Activated CD8-positive, alpha-beta memory T cell treated with anti-CD3 and anti-CD28 coated beads for 1 hour (primary cell): ENCODE measurements at places on chromosomes 3 and 15.

- no peak for DNase-seq
Observed at GRCh38 chr3:49020330-49021212, 1.4 kb upstream of the NDUFAF3 start.

GRCh38 chr15:52352086-52352485 is 56.5 kb upstream of the MYO5C start:
- no peak for DNase-seq

- DNase-seq: no peak
Observed at GRCh38 chr15:76358453-76358852, 21.9 kb downstream of the ISL2 start.

DNA sequence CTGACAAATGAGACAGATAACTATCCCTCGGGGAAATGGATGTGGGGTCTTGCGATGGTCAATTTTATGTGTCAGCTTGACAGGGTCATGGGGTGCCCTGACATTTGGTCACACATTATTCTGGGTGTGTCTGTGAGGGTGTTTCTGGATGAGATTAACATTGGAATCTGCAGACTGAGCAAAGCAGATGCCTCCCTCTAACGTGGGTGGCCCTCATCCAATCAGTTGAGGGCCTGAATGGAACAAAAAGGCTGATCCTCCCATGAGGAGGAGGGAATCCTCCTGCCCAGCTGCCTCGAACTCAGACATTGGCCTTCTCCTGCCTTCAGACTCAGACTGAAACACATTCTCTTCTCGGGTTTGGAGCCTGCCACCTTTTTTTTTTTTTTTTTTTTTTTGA is 69.0 kb downstream of the MINAR1 start:
- DNase-seq: no peak

DNA sequence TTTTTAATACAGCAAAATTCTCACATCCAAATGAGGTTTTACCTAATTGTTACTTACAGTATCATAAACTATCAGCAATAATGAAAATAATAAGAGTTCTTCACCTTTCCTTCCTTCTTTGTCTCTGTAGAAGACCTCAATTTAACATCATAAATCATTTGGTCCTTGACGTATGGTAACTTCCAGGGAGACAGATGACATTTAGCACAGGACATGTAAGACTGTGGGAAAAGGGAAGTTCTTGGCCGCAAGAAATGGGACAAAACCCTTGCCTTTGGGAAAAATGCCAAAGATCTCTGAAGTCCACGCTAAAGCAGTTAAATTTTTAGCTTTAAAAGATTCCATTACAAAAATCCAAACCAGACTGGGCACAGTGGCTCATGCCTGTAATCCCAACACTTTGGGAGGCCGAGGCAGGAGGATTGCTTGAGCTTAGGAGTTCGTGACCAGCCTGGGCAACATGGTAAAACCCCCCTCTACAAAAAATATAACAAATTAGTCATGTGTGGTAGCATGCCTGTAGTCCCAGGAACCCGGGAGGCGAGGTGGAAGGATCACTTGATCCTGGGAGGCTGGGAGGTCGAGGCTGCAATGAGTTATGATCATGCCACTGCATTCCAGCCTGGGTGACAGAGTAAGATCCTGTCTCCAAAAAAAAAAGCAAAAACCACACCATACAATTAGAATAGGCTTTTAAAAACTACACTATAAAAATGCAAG is 8.8 kb downstream of the PTPN9 start:
- DNase-seq: no peak

DNA sequence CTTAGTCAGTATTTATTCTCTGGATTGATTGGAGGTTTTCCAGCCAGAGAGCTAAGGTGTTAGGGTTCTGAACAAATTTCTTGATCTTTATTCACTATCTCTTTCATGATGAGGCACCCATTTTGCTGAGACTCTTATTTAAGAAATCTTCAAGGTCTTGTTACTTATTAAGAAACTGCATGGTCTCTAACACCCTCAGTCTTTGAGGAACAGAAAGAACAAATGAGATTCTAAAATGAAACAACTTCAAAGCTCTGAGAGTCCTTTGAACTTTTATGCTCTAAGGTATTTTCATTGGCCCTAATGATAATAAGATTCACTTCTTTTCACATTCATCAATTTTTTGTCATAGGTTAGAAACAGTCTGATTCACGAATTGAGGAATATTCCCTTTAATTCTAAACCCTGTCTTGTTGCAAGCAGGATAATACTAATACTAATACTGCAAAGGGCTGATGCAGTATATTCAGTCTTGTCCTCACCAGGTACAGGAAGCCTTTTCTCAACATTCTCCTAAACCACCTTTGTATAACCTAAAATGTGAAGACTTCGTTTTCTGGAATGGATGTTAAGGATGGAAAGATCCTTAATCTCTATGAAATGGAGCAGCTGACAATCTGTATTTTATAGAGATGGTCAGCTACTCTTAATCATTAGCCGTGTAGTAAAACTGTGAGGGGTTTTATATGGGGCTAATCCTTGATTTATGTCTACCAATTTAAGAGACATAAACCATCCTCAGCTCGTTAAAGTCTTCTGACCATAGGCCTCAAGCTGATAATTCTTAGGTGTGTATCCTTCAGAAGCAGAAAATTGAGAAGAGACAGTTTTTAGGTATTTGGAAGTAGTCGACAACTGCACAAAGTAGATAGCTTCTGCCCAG is 198.3 kb downstream of the OTOL1 start:
- DNase-seq: no peak

DNA sequence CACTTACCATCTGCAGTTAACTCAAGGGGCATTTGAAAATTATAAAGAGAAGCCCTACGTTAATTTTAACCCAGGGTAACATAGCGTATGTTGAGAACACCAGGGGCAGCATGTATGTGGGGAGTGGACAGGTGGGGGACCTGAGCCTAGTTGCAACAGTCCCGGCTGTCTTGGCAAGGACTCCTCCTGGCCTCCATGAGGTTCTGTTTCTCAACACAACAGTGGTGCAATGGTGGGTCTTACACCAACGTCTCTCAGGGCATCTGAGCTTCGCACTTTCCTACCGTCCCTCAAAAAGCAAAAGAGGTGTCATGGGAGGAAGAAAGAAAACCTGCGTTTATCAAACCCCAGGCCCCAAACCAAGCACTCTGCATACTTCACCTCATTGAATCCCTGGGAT is 50.6 kb downstream of the MGLL start:
- DNase-seq: no peak

DNA sequence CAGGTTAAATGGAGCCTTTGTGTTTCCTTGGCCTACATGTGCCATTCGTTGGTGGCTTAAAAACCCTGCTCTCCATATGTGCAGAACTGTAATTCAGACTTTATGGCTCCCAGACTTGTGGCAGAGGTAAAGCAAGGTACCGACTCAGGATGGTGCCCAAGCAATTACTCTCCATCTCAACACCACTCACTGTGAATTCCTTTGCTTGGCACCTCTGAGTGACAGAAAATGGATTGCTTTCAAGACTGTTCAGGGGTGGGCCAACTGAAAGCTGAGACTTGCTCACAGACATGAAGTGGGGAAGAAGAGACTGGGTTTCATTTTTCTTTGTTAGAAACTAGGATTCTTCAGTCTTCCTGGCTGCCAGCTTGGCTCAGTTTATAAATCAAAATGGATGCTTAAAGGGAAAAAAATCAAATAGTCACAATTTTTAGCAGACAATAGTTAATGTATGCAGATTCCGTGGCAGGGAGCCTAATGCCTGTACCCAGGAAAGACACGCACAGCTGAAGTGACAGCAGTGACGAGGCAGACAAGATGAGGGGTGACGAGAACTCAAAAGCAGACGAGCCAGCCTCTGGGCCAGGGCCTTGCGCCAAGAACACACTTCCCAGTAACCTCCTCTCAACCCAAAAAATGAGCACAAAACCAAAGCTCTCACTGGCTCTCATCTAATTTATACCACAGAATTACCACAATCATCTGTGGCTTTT is 207.9 kb upstream of the SLC2A2 start:
- no peak for DNase-seq

- no peak for DNase-seq
Observed at GRCh38 chr3:32249184-32249782, 10.8 kb downstream of the CMTM8 start.

DNA sequence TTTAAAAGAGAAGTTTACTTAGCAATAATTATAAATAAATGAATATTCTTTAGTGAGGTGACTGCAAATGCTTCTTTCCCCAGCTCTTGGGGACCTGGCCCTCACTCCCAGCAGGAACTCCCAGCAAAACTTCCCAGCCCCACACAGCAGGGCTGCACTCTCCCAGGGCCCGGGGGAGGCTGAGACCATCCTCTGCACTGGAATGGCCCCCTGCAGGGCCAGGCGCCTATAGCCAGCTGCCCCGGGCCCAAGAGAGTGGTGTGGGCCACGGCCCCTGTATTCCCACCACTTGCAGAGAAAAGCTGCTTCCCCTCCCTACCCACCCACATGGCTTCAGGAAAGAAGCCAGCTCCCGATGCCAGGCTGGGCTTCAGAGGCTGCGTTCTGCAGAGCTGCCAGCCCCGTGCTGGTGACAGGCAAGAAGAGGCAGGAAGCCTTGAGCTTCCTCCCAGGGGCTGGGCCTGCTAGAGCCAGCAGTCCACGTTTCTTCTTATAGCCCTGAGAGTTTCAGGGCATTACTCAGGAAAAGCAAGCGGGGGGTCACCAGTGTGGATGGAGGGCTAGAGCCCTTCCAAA is 20.0 kb downstream of the IDH2 start:
- no peak for DNase-seq

- DNase-seq: no peak
Observed at GRCh38 chr15:50234764-50235163, 30.8 kb downstream of the HDC start.

DNA sequence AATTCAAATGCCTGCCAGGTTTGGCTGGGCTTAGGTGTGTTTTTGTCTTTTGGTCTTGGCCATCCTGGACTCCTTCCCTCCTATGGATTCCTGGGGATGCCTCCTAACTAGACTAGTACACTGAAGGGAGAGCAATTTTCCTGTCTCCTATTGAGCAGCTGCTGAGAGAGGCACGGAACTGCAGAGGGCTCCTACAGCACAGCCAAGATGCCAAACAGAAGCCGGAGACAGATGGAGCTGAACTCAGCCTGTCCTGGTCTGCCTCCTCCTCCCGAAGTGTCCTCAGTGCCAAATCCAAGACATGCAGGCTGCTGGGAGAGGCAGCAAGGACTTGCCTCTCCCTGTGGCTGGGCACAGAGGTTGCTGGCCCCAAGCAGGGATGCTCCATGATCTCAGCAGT is 256.6 kb upstream of the PROK2 start:
- DNase-seq: no peak

DNA sequence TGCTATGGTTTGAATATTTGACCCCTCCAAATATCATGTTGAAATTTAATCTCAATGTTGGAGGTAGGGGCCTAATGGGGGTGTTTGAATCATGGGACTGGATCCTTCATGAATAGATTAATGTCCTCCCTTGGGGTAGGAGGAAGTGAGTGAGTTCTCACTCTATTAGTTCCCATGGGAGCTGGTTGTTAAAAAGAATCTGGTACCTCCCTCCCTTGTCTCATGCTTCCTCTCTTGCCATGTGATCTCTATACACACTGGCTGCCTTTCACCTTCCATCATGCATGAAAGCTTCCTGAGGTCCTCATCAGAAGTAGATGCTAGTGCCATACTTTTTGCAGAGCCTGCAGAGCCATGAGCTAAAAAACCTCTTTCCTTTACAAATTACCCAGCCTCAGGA is 177.7 kb upstream of the MCTP2 start:
- no peak for DNase-seq

GRCh38 chr3:182490596-182491491 is 302.5 kb upstream of the ATP11B start:
- DNase-seq: no peak

- DNase-seq: no peak
Observed at GRCh38 chr3:139979991-139980390, 45.0 kb downstream of the CLSTN2 start.
